Left hindlimb (tissue), 1 donor: ENCODE measurements at places on chromosomes 3 and 15.

DNA sequence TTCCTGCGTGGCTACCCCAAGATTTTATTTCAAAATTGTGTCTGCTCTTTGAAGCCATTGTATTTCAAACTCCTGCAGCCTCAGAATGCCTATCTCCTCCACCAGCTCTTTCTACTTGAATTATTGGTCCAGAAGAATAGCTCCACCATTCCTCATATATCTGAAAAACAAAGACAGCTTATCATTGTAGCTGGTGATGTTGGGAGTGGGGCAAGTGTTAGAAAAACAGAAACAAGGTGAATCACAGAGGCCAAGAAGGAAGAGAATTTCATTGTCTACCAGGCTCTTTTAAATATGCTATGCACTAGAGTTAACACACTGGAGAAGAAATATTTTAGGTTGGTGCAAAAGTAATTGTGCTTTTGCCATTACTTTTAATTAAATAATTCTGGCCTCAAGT, 307.9 kb upstream of the ROPN1 start:
- no peak for DNase-seq

GRCh38 chr3:128971421-128972100, 22.3 kb downstream of the CFAP92 start:
- peak; percentile 56 for DNase-seq

DNA sequence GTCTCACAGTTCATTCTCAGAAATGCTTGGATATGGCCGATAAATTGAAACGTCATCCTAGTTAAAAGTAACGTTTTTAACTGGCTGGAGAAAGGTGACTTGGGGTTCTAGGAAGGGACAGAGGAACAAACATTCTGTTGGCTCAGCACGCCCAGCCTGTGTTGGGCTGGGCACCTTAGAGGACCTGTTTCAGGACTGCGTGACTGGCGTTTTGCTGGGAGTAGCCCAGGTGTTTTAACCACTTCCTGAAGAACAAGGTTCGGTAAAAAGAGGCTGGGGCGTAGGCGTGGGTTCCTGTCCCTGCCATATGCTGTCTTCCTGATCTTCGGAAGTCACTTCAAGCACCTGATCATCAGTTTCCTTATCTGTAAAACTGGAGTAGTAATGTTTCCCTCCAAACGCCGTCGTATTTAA, 1.1 kb upstream of the TLNRD1 start:
- DNase-seq: no peak

- no peak for DNase-seq
These were observed 87.8 kb downstream of the FNDC3B start for GRCh38 chr3:172127141-172127540.

DNA sequence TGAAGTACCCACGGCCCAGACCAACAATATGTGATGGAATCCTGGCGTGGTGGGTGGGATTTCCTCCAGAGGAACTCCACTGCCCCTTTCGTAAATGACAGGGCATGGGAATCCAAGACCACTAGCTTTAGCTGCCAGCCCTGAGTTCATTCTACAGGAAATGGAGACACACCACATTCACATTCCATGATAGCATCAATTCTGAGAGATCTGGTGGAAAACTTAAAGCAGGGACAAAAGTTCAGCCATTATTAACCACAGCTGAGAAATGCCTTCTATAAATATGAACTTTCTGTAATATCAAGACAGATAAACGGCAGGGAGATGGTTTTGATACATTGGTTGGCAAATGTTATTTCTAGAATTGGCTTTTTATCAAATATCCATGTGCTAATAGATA, 98.2 kb downstream of the FBN1 start:
- DNase-seq: peak; percentile 50

GRCh38 chr3:39065197-39065596, 13.4 kb downstream of the WDR48 start:
- no peak for DNase-seq

DNA sequence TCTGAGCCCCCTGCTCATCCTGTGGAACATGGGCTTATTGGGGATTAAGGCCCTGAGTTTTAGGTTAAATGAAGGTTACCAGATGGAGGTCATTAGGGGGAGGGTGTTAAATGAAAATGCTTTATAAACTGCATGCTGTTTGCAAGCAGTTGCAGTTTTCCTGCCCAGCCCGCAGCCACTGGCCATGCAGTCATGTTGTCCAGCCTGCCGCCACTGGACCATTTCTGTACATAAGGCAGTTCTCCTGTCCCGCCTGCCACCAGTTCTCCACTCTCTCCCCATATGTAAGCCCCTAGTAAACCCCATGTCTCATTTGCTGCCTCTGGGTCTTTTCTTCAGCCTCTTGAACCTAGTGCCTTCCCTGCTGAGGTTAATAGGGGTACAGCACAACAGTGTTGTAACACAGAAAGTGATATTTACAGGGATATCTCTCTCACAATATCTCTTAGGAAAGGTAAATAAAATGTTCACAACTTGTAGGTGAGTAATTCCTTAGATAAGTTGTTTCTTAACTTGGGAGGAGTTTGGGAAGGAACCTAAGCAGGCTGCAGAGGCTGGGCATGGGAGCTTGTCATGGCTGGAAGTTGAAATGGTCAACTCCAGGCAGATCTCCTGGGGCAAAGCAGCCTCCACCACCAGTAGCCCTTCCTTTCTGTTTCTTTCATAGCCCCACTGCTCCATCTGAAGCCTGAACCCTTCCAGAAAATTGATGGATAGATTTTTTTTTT, 148.2 kb downstream of the CMSS1 start:
- no peak for DNase-seq

- peak; percentile 46 for DNase-seq
These were observed 35.2 kb upstream of the SIAH2 start for GRCh38 chr3:150798122-150798618.

DNA sequence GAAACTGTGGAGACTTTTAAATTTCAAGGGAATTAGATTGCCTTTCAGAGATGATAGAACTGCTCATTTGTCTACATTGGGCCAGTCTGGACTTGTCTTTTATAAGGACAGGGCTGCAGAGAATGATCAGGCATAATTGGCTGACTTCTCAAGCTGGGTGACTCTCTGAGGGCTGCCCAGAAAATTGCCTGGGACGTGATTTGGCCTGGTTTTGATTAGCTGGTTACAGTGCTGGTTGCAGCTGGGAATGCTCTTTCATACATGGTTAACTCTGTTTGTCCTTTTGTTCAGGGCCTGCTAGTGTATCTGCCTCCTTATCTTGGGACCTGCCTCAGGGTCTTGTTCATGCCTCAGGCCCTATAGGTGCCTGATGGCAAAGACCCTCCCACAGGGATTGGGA, 245.6 kb downstream of the CLSTN2 start:
- DNase-seq: no peak

- no peak for DNase-seq
These were observed 70.4 kb downstream of the FOXP1 start for GRCh38 chr3:71513081-71513480.

DNA sequence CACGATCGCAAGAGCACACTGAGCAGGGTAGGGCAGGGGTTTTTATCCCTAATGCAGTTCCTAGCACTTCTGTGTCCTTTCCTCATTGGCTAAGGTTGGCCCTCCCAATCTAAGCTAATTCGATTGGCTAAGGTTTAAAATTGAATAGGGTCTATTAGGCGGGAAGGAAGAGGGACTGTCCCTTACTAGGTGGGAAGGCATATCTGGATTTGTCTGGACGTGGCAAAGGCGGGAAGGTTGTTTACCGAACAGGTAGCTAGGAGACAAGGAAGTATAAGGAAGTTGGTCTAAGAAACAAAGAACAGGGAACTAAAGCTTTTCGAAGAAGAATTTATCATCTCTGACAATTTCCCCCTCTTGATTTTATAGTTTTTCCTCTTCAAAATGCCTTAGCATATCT, 24.8 kb upstream of the ATG7 start:
- no peak for DNase-seq

GRCh38 chr15:71651750-71652186, 158.6 kb upstream of the NR2E3 start:
- no peak for DNase-seq

DNA sequence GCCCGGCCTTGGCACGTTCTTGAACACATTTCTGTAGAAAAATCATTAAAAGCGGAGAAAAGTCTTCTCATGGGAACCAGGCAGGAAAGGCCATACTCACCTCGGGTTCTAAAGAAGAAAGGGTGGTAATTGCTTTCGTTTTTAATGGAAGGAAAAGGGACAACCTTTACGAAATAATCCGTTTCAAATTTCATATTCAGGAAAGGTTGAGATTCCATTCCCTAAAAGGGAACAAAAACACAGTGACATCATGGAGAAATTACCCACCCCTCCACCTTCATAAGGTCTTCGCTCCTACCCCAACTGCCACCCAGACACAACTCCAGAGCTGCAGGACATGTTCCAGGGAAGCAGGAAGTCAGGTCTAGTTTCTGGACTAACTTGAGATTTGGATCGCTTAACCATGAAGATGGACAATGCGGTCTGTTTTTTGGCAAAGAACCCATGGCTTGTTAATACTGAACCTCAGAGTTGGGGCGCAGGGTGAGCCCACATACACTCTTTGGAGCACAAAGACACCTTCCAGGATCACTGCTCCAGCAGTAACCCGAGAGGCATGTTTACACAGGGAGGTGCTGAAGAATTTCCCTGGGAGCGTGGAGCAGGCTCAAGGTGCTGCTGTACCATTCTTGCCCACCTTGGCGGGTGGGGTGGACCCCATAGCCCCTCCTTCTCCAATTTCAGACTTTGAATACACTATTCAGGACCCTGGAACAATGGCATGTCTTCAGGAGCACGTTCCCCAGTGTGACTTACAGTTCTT, 49.2 kb downstream of the SPATA12 start:
- DNase-seq: no peak

DNA sequence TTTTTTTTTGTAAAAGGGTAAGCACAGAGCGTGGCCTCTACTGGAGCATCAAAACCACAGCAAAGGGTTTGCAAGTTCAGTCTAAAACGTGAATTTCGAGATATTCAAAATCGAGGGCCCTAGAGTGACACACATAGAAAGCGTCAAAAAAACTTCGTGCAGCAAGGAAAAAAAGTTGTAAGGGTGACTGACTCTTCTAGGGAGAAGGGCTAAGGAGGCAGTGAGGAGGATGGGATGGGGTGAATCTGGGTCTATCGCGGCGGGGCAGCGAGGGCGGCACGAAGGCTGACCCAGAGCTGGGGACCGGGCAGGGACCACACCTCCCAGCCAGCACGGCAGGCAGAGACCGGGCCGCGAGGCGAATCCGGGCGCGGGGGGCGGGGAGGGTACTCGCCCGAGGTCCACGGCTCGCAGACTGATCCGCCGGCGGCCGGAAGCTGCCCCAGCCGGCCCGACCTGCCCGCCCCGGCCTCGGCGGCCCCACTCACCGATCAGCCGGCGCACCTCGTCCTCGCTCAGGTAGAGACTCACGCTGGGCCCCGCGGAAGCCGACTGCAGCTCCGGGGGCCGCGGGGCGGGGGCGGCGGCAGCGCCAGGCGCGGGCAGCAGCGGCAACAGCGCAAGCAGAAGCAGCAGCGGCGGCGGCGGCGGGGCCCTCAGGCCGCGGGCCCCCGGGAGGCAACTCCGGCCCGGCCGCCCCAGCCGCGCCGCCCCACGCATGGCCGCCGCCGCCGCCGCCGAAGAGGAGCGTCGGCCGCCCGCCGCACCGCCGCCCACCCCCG, 533 bp downstream of the RYK start:
- DNase-seq: peak; percentile 71

DNA sequence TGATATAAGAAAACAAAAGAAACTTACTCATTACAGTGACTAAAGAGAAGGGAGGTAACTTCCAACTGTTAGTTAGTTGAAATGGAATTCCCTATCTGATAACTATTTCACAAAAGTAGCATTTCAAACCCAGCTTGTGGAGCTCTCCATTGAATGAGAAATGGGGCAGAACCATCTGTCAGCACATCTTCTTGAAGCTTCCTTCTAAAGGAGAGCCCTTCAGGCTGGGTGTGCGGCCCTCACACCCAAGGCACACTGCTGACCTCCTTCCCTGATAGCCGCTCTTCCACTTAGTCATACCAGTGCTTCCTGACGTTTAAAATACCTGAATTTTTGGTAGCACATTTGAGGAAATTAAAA, 28.1 kb upstream of the VEPH1 start:
- DNase-seq: no peak

DNA sequence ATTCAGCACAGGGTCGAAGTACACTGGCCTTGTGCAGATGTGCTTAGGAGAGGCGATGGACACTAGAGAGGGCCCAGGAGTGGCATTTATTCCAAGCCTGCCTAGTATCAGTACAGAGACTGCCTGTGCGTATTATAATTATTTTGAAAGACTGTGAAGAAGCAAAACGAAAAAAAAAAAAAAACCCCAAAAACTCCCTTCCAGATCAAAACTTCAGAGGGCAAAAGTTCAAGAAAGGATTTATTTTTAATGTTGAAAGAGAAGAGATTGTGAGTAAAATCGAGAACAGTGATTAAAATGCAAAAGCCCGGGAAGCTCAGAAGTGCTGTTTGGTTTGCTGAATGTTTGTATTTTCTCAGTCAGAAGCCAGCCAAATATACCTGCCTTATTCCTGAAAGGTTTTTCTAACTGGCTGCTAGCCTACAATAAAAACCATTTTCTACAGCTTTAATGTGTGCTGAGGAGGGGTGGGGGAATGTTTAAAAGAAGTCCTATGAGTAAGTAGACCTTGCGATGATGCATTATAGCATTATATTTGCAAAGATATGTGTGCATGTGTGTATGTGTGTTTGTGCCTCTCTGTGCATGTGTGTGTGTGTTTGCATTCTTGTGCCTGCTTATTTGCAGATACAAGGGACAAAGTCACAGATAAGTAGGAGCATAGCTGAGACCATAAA, 19.3 kb upstream of the LZTFL1 start:
- DNase-seq: no peak

- DNase-seq: no peak
These were observed 32.1 kb downstream of the GRK7 start for GRCh38 chr3:141795276-141795675.

DNA sequence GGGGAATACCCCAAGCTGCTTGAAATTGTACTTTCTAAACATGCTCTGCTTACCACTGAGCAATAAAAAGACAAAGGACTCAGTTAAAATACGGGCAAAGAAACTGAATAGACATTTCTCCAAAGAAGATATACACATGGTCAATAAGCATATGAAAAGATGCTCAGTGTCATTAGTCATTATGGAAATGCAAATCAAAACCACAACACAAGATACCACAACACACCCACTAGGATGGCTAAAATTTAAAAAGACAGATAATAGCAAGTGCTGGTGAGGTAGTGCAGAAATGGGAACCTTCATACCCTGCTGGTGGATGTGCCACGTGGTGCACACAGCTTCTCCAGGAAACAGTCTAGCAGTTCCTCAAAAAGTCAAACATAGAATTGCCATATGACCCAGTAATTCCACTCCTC, 21.3 kb downstream of the LRIG1 start:
- no peak for DNase-seq

GRCh38 chr3:106399761-106400160, 530.9 kb upstream of the CBLB start:
- DNase-seq: no peak

DNA sequence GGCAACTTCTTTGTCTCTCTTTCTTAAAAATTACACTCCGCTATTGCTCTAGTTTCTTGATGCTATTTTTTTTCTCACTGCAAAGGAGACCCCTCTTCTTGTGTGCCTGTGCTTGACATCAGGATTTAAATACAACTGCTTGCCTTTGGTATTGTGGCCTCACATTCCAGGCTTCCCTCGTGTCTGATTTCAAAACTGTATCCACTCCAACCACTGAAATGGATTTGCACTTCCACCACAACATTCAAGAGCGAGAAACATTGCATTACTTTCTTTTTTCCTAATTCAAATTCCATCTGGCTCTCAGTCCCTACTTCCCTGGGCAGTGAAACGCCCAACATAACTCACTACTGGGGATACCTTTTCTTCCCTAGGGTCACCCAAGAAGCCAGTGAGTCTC, 50.4 kb upstream of the PXYLP1 start:
- DNase-seq: no peak

- no peak for DNase-seq
These were observed 512.3 kb downstream of the ZNF385D start for GRCh38 chr3:21238661-21239060.

GRCh38 chr15:72783004-72783639, 436 bp downstream of the ADPGK start:
- DNase-seq: peak; percentile 73
